ENCODE measurements at places on chromosomes 1 and 21.

- DNase-seq, result no peak
These were observed 83.3 kb downstream of the GABPA start for GRCh38 chr21:25818121-25818520.

GRCh38 chr1:8018492-8019228 lies 7.4 kb downstream of the ERRFI1 start:
- no peak for DNase-seq

DNA sequence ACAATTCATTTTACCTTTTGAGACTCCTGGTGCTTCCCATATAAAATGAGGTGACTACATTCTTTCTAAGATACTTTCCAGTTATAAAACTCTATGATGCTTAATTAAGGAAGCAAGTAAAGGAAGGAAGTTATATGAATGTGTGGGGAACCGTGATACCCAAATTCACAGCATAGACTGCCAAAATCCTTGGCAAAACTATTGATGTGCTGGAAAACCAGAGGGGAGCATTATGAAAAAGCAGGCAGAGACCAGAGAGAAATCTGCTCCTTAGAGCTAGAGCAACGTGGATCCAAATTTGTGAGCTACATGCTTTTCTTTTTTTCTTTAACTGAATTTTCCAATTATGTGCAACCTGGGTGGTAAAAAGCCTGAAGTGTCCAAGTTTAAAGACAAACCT lies 201.4 kb upstream of the USP25 start:
- DNase-seq, result no peak

- no peak for DNase-seq
These were observed 7.8 kb upstream of the MEF2D start for GRCh38 chr1:156508205-156508954.

DNA sequence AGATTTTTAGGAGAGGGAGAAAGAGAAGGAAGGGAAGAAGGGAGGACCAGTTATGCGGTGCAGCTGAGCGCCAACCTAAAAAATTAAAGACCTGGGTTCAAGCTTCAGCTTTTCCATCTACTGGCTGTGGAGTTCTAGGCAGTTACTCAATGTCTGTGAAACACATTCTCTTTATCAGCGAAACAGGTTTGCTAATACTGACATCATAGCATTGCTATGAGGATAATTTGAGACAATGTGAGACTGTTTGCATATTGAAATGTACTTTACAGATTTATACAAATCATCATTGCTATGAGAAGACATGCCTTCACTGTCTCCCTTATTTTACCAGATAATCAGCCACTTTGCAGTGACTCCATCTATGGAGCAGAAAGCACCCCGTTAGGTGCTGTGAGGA lies 222.9 kb upstream of the SGIP1 start:
- no peak for DNase-seq

GRCh38 chr1:98817821-98818220 lies 156.3 kb downstream of the SNX7 start:
- no peak for DNase-seq

GRCh38 chr1:67880056-67880601 lies 46.9 kb upstream of the GNG12 start:
- DNase-seq, result no peak

- DNase-seq, result no peak
These were observed at the start of gene FAM167B for GRCh38 chr1:32246888-32247273. TSS of gene FAM167B (plus strand) at chr1:32247222. CDS start at chr1:32247422, 200 bp downstream.

- no peak for DNase-seq
These were observed 6.9 kb upstream of the SPOCD1 start for GRCh38 chr1:31822766-31823165.

- no peak for DNase-seq
These were observed 764.8 kb downstream of the ADGRL2 start for GRCh38 chr1:82565546-82565945.

GRCh38 chr1:143625886-143626285 lies 345.9 kb downstream of the FAM72C start:
- DNase-seq, result no peak

DNA sequence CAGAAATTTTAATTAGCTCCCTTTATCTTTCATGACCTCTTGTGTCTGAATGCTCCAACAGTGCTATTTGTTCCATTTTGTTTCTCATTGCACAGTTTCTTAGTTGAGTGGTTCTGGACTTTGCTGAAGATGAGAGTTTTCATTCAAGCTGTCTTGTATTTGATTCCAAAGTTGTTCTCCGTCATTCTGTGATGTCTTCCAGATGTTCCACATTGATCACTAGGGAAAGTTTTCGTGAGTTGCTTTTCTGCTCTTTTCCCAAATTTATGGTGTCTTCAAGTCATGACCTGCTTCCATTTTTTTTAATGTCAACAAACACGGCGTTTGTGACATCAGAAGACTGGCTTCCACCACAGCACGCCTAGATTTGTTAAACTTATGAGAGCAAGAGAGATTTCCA lies 575.5 kb downstream of the MRPL39 start:
- no peak for DNase-seq

DNA sequence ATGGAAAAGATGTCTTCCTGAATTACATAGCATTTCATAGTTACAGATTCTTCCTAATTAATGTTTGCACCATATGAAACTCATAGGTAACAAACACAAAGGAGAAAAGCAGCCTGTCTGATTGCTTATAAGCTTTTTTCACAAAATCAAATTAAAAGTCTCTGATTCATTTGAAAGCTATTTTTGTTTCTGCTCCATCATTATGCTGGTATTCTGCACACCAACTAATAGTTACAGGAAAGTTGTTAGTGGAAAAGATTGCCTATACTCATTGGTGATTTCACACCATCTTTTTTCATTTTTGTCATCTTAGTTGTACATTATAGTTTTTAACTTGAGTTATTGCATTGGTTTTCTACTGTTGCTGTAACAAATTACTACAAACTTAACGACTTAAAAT lies 70.0 kb downstream of the PRKAA2 start:
- DNase-seq, result no peak

GRCh38 chr21:38413958-38414548 lies 84.2 kb downstream of the ERG start:
- no peak for DNase-seq

DNA sequence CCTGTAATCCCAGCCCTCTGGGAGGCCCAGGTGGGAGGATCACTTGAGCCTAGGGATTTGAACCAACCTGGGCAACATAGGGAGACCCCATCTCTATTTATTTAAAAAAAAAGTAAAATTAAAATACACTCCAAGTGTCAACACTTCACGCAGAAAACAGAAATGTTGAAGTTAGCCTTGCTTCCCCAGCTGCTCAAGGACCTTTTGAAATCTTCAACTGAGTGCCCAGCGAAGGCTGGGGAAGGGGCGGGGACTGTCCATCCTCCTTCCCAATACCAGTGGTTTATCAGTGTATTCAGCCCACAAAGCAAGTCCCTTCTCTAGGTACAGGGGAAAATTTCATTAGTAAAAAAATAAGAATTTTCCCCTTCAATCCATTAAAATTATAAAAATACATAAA lies 2.2 kb upstream of the DNAJC28 start:
- no peak for DNase-seq

- no peak for DNase-seq
These were observed 11.5 kb downstream of the MORN1 start for GRCh38 chr1:2379733-2380404.

- no peak for DNase-seq
These were observed 14.4 kb downstream of the MAP3K7CL start for GRCh38 chr21:29144736-29145353.

- DNase-seq, result no peak
These were observed 72.8 kb downstream of the S100B start for GRCh38 chr21:46532080-46532479.

DNA sequence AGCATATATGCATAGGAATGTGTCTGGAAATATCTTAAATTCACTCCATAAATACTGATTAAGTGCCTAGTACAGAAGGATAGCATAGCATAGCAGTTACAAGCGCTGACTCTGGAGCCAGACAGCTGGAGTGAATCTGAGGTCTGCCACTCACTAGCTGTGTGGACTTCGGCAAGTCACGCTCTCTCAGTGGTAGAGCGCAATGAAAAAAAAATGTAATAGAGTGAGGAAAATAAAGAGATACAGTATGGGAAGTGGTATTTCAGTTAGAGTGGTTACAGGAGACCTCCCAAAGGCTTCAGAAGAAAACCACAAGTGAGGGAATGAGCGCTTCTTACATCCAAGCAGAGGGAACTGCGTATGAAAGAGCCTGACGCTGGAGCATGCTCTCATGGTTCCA lies 338.9 kb upstream of the PRMT6 start:
- DNase-seq, result no peak

GRCh38 chr1:186792870-186793581 lies 35.7 kb upstream of the PLA2G4A start:
- no peak for DNase-seq

DNA sequence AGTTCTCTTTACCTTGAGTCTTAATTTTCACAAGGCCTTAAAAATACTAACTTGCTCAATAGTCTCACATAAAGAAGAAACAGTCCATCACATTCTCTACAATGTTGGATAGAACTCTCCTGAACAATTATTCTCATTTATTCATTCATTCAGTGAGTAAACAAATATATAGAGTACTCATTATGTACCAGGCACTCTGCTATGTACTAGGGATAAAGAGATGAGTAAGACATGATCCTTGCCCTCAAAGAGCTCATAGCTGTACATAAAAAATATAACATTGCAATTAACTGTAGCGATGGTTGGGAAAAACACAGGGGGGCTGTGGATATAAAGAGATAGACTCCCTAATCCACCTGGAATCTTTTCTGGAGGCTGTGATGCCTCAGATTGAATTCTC lies 586.9 kb upstream of the BEND5 start:
- DNase-seq, result no peak

DNA sequence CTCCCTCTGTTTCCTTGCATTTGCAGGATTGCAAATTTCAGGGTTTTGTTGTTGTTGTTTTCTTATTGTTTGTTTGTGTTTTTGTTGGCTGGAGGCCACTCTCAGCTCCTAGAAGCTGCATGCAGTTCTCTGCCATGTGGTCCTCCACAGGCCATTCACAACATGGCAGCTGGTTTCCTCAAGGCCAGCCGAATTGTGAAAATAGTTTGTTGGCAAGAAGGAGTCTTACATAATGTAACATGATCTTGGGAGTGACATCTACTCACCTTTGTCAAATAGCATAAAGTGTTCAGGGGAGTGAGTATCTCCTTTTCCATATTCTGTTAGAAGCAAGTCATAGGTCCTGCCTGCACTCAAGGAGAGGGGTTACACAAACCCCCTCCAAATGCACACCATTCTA lies 10.6 kb upstream of the UAP1 start:
- no peak for DNase-seq

- DNase-seq, result no peak
These were observed 24.7 kb downstream of the CD53 start for GRCh38 chr1:110897681-110898080.

DNA sequence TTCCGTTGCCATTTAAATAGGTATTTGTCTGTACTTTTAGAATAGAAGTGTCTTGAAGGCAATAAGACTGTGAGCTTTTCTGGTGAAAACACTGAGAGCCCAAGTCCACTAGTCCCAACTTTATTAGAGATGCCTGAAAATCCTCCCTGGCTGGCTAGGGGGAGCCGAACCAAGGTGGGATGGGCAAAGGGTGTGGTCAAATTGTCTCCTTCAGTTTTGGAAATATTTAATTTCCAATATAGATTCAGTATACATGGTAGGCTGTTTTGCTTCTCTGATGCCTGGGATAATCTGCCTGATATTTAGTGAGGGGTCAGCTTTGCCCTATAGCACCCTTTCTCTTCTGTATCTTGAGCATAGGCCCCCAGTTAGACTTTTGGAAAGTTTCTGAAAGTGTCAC lies 3.5 kb downstream of the ROR1 start:
- no peak for DNase-seq

GRCh38 chr1:204293605-204294337 lies 66.0 kb downstream of the PLEKHA6 start:
- no peak for DNase-seq

- DNase-seq, result no peak
These were observed 49.0 kb downstream of the SYT2 start for GRCh38 chr1:202661136-202661845.

Data from activated T-cell treated with anti-CD3 and anti-CD28 coated beads, Interleukin-2, amount 50 U/mL, for 24 hours (primary cell).